ENCODE measurements at places on chromosomes 6 and 20. TPM values are rescaled to one million over a fixed set of nuclear protein-coding genes. Genes with fewer than 3 reads are reported as not detected.

GRCh38 chr20:1635291-1635979 is 15.6 kb upstream of the SIRPB1 start:
- DNase-seq: no peak

GRCh38 chr20:59836767-59837166 is 96.7 kb downstream of the SYCP2 start:
- DNase-seq: no peak

GCNT2 gene
- 2.7 TPM for total RNA-seq

C4B gene
- 2.7 TPM for total RNA-seq

GRCh38 chr6:47377971-47378370 is 68.3 kb upstream of the TNFRSF21 start:
- DNase-seq: no peak

MOG gene
- not detected for total RNA-seq

DNA sequence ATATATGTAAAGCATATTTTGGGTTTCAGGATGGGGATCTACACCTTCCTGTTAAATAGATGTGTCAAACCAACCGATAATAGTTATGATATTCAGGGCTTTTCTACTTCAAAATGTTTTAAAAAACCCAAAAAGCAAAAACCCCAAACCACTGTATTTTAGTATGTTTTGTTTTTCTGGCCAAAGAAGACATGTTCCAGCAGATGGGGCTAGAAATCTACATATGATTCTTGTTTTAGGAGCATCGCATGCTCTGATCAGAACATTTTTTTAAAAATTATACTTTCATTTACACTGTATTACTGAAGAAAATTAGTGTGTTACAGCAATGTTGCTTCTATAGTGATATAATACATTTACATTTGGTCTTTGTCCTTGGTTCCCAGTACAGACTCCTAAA is 11.0 kb downstream of the RMND1 start:
- no peak for DNase-seq
